ENCODE measurements at places on chromosomes 2 and 18. TPM values are rescaled to one million over a fixed set of nuclear protein-coding genes. Genes with fewer than 3 reads are reported as not detected.

The CLEC4F gene
- not detected for total RNA-seq

The RTP5 gene
- total RNA-seq = not detected

The SIX2 gene
- 1.9 TPM for total RNA-seq

The MGAT5 gene
- total RNA-seq = 22.1 TPM

The FBXO36 gene
- total RNA-seq = 0.21 TPM

The METTL21A gene
- total RNA-seq = 31.0 TPM

The METTL4 gene
- 20.1 TPM for total RNA-seq

The FAM161A gene
- 9.8 TPM for total RNA-seq

The TANC1 gene
- total RNA-seq = 21.1 TPM

The ASXL3 gene
- 1.6 TPM for total RNA-seq

The ABCB11 gene
- not detected for total RNA-seq

The SGPP2 gene
- not detected for total RNA-seq

The GAREM1 gene
- total RNA-seq = 0.51 TPM

The DAPL1 gene
- total RNA-seq = not detected

The CDH2 gene
- total RNA-seq = 0.81 TPM

The GALNT5 gene
- 6.8 TPM for total RNA-seq

DNA sequence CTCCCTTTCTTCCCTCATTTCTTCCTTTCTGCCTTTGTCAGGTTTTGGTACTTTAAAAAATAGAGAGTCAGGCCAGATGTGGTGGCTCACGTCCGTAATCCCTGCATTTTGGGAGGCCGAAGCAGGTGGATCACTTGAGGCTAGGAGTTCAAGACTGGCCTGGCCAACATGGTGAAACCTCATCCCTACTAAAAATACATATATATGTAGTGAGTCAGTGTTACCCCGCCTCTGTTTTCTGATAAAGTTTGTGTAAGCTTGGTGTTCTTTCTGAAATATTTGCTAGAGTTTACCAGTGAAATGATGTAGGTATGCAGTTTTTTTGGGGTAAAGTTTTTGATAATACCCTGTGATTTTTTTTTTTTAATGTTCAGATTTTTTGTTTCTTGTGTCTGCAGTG lies 58.8 kb downstream of the DGKD start:
- no peak for DNase-seq

- DNase-seq = no peak
These were observed 85.5 kb upstream of the GPC1 start for GRCh38 chr2:240350006-240350355.

GRCh38 chr2:181483211-181483610 lies 26.0 kb downstream of the ITGA4 start:
- no peak for DNase-seq

DNA sequence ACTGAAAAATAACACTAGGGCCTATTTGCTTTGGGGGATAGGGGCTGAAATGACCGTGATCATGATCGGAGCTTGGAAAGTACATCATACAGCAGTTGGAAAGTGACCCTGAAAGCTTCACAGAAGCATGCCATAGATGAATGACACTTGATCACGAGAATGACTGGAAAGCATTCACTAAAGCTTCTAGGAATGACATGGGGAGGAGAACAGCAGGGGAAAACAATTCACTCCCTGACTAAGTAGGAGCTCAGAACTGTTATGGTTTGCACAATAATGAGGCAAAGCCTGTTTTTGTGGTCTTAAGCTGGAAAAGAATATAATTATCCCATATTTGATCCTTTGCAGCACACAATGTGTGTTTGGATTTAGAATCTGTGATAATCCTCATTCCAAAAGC lies 237.5 kb downstream of the NOL4 start:
- DNase-seq = no peak

DNA sequence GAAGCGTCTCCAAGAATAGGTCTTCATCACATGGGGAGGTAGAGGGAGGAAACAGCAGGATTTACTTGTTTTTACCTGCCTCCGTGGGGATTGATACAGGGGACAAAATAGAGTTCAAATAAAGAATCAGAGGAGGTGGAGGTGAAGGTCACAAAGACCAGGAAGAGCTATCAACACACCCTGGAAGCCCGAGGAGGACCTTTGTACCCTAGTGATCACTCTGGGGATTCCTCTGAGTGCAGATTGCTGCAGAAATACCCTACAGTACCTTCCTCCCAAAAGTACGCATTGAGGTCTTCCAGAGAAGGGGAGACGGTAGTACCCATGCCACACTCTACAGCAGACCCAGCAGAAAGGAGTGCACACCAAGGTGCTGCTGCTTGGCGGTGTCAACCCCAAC lies 44.9 kb downstream of the OSR1 start:
- no peak for DNase-seq

DNA sequence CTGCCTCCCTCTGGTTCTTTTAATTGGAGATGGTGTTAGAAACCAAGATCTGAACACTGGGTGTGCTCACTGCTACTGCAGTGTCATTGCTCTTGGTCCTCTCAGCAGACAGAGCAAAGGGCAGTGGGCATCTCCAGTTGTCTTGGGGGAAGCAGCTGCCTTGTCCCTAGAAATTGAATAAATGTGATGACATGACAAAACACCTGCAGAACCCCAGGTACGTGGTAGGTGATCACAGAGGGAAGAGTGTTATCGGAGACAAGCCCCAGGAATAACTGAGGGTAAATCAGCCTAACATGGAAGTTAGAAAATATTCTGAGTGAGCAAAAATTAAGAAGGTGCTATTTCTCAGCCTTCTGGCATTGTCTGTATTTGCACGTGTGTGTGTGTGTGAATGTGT lies 311.9 kb upstream of the HDAC4 start:
- no peak for DNase-seq

- DNase-seq = no peak
These were observed 656.9 kb downstream of the TSN start for GRCh38 chr2:122412360-122412759.

- DNase-seq = no peak
These were observed 50.5 kb downstream of the MAPK4 start for GRCh38 chr18:50610349-50610748.

- DNase-seq = no peak
These were observed 198.6 kb downstream of the MEMO1 start for GRCh38 chr2:31812051-31812798.

DNA sequence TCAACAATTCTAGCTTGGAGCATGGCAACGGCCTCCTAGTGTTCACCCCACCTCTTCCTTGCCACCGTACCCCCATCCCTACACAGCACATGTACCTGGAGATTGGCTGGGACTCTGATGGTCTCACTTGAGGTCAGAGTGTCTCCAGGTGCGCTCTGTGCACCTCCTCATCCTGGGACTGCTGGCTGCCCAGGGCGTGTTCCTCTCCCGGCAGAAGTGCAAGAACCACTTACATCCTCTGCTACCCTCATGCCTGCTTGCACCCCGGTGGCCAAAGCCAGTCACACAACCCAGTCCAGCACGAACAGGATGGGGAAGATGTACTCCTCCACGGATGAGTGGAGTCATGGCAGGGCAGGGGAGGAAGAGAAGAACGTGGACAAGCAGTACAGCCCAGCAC lies 151.5 kb downstream of the ASB1 start:
- no peak for DNase-seq

- no peak for DNase-seq
These were observed 161.2 kb upstream of the SIX2 start for GRCh38 chr2:45170191-45171135.

GRCh38 chr2:168797286-168797655 lies 5.2 kb upstream of the NOSTRIN start:
- DNase-seq = no peak

GRCh38 chr2:237074211-237074993 lies 11.3 kb upstream of the COPS8 start:
- DNase-seq = no peak

DNA sequence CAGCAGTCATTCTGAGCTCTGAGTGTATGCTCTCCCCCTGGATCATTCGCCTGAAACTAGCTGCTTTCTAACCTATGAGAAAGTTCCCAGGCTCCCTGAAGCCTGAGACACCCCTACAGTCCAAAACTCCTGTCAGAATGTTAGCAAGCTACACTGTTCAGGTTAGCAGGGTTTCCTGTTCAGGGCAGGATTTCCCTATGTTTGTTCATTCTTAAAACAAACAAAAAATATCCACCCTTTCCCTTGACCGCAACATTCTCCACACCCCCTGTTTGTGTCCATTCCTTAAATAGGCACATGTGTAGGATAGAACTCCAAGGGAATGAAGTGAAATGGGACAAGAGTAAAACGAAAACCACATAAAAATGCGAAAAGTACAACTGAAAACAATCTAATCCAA lies 83.1 kb downstream of the KLF7 start:
- DNase-seq = no peak

DNA sequence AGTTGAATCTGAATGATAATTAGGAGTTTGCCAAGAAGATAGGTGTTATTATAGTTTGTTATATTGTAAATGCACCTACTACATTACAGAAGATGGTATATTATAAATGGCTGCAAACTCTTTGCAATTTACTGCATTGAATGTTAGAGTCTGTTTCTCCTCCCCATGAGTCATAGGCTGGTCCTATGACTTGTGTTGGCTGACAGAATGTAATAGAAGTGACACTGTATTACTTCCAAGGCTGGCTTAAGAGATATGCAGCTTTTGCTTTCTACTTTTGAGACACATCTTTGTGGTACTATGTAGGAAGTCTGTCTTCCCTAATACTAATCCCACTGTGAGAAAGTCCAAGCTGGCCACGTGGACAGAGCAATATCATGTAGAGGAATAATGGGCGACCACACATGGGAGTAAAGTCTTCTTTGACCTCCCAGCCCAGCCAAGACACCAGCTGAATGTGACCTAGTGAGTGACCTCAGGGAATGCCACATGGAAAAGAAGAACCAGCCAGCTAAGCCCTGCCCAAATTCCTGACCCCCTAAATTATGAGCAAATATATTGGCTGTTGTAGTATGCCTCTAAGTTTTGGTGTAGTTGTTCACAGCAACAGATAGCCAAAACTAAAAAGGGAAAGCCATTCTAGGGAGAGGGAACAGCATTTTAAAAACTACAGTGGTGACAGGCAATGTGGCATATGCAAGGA lies 6.8 kb upstream of the DDX1 start:
- no peak for DNase-seq

Data from Caco-2 (cell line).